ENCODE measurements at places on chromosomes 6 and 20. TPM values are rescaled to one million over a fixed set of nuclear protein-coding genes. Genes with fewer than 3 reads are reported as not detected.

DNA sequence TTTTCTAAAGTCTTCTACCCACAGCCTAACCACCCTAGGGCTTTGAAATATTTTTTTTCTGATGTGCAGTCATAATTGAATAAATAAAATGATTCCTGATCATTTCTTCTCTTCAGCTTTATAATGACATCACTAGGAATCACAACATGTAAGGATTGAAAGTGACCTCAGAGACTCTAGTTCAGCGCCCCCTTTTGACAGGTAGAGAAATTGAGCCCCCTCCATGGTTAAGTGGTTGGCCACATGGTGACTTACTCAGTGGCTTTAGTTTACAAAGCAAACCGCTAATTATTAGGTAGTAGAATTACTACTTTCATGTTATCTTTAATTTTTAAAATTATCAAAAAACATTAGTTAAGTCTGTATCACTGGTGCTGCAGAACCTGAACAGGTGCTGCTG, 13.3 kb upstream of the SLC2A12 start:
- peaks cover 14% of the 10 kb centered on the region for H3K4me1 ChIP-seq
- no peak overlapping the region for H3K27ac ChIP-seq
- H3K27me3 ChIP-seq, result no peaks in the 10 kb centered on the region
- no peaks in the 10 kb centered on the region for H3K36me3 ChIP-seq

GRCh38 chr20:50341880-50342637, 151.4 kb downstream of the CEBPB start:
- H3K4me3 ChIP-seq, result no peak overlapping the region
- H3K4me1 ChIP-seq, result peaks cover 20% of the 10 kb centered on the region
- no peak overlapping the region for H3K27ac ChIP-seq
- no peak for DNase-seq
- no peaks in the 10 kb centered on the region for H3K36me3 ChIP-seq
- no peaks in the 10 kb centered on the region for H3K27me3 ChIP-seq

The IRAK1BP1 gene
- total RNA-seq, result 3.5 TPM

The ARMH2 gene
- not detected for total RNA-seq

The SIRPD gene
- not detected for total RNA-seq

GRCh38 chr20:3472105-3472504, 1.3 kb downstream of the ATRN start:
- peak overlapping the region; percentile 95 for H3K4me3 ChIP-seq
- H3K27me3 ChIP-seq, result no peaks in the 10 kb centered on the region
- H3K27ac ChIP-seq, result peak overlapping the region; percentile 26
- H3K4me1 ChIP-seq, result peaks cover 46% of the 10 kb centered on the region

DNA sequence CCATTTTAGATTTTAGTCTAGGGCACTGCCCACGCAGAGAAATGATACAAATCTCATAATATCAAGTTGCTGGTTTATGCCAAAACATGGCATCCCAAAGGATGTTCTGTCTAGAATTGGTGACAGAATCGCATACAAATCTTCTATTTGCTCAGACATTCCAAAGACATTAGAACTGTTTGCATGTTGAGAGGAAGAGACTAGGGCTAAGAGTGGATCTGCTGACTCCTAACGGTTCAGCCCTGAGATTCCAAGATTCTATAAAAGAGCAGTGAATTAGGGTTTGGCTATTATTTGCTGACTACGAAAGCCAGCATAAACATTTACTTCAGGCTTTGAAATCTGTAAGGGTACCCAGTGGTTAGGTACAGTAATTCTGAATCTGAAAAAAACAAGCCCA, 3.6 kb downstream of the EPB41L2 start:
- no peak for DNase-seq
- no peaks in the 10 kb centered on the region for H3K36me3 ChIP-seq
- no peak overlapping the region for H3K27ac ChIP-seq

GRCh38 chr20:1933465-1933870, 38.3 kb downstream of the SIRPA start:
- no peak overlapping the region for H3K4me3 ChIP-seq
- no peak overlapping the region for H3K27ac ChIP-seq
- H3K36me3 ChIP-seq, result peaks cover 44% of the 10 kb centered on the region
- peak; percentile 75 for DNase-seq
- H3K4me1 ChIP-seq, result no peaks in the 10 kb centered on the region

The CCN2 gene
- 192 TPM for total RNA-seq

GRCh38 chr6:819122-819521, 126.2 kb upstream of the EXOC2 start:
- H3K27me3 ChIP-seq, result no peaks in the 10 kb centered on the region
- H3K4me3 ChIP-seq, result no peak overlapping the region

GRCh38 chr20:34403063-34403827, 40.2 kb downstream of the ITCH start:
- peak overlapping the region; percentile 38 for H3K27ac ChIP-seq
- no peak for DNase-seq
- H3K4me3 ChIP-seq, result no peak overlapping the region
- H3K4me1 ChIP-seq, result peaks cover 82% of the 10 kb centered on the region

DNA sequence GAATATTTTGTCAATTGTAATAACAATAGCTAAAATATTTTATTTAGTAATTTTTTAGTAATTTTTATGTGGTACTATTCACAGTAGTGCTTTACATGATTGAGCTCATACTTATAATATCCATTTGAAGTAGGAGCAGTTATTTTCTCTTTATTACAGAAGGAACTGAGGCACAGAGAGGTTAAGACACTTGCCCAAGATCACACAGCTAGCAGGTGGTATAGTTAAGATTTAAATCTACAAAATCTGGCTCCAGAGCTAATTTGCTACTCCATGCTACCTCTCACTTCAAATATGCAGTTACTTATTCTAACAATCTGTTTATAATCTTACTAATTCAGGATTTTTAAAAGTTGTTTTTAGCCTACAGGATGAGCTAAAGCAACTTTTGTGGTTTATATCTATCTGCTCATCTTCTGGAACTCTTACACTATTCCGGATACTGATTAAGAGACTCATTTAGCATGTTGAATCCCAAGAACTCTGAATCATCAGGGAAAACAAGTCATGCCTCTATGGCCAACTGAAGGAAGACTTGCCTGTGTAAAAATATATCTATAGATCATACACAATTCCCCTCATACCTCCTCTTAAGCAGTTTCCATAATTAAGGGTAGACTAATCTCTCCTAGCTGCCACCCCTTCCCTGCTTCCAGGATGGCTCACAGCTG, 324.2 kb downstream of the UBE3D start:
- no peaks in the 10 kb centered on the region for H3K4me1 ChIP-seq
- H3K4me3 ChIP-seq, result no peak overlapping the region
- DNase-seq, result no peak
- no peaks in the 10 kb centered on the region for H3K36me3 ChIP-seq
- no peaks in the 10 kb centered on the region for H3K27me3 ChIP-seq

DNA sequence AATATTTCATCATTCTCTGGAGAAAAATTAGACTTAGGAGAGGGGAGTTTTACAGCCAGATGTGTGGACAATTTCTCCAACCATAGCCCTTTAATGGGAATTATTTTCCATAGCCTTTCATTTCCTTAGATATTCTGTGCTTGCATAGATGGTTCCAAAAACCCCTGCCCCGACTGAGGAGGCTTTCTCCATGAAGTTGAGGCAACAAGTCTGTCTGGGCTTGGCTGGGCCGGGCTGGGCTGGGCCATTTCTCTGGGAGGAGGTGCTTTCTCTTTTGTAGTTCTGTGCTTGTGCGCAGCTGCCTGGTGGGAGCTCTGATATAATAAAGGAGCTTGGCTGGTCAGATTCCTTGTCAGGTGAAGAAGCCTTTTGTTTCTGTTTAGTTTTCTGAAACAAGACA, 71.4 kb downstream of the SOBP start:
- peak overlapping the region; percentile 54 for H3K27ac ChIP-seq
- peaks cover 12% of the 10 kb centered on the region for H3K4me1 ChIP-seq
- no peaks in the 10 kb centered on the region for H3K36me3 ChIP-seq
- no peaks in the 10 kb centered on the region for H3K27me3 ChIP-seq
- H3K4me3 ChIP-seq, result no peak overlapping the region

GRCh38 chr6:40135491-40136072, 201.3 kb upstream of the MOCS1 start:
- H3K4me1 ChIP-seq, result no peaks in the 10 kb centered on the region
- no peaks in the 10 kb centered on the region for H3K27me3 ChIP-seq
- no peak for DNase-seq
- no peak overlapping the region for H3K4me3 ChIP-seq
- H3K27ac ChIP-seq, result no peak overlapping the region
- H3K36me3 ChIP-seq, result no peaks in the 10 kb centered on the region

The KCNG1 gene
- 11.9 TPM for total RNA-seq

DNA sequence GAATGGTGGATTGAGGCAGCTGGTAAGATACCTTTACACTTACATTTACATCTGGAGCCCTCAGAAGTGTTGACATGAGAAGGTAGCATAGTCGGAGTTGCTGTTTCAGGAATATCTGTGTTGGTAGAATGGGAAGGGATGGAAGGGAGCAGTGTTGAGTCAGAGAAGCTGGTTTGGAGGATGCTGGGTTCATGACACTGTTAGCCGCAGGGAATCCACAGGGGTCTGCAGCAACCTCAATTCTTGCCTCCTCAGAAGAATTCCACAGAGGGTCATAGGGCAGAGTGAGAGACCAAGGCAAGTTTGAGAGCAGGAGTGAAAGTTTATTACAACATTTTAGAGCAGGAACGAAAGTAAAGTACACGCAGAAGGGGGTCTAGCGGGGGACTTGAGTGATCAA, 536.8 kb downstream of the QKI start:
- no peaks in the 10 kb centered on the region for H3K36me3 ChIP-seq
- H3K4me1 ChIP-seq, result no peaks in the 10 kb centered on the region
- no peak overlapping the region for H3K27ac ChIP-seq
- H3K27me3 ChIP-seq, result no peaks in the 10 kb centered on the region

GRCh38 chr6:108742041-108742440, 106.2 kb upstream of the ARMC2 start:
- no peaks in the 10 kb centered on the region for H3K36me3 ChIP-seq
- no peak overlapping the region for H3K4me3 ChIP-seq
- no peak for DNase-seq
- no peaks in the 10 kb centered on the region for H3K27me3 ChIP-seq
- H3K4me1 ChIP-seq, result peaks cover 19% of the 10 kb centered on the region

- DNase-seq, result no peak
- no peak overlapping the region for H3K27ac ChIP-seq
- H3K4me1 ChIP-seq, result no peaks in the 10 kb centered on the region
These were observed 53.2 kb downstream of the GINS1 start for GRCh38 chr20:25460566-25461280.

The GRIK2 gene
- 0.45 TPM for total RNA-seq
